ENCODE measurements at places on chromosomes 2 and 18. TPM values are rescaled to one million over a fixed set of nuclear protein-coding genes. Genes with fewer than 3 reads are reported as not detected.

TFPI gene
- 59.6 TPM for total RNA-seq

REG1B gene
- total RNA-seq, result not detected

SERPINB12 gene
- not detected for total RNA-seq

UBE2F gene
- 51.4 TPM for total RNA-seq

MARCO gene
- total RNA-seq, result not detected

PCARE gene
- total RNA-seq, result not detected

OTOS gene
- total RNA-seq, result not detected

MSTN gene
- not detected for total RNA-seq

MBP gene
- 18.0 TPM for total RNA-seq

FHOD3 gene
- 2.3 TPM for total RNA-seq

MYOM1 gene
- total RNA-seq, result 0.09 TPM

HOXD1 gene
- not detected for total RNA-seq

KLHL30 gene
- 0.37 TPM for total RNA-seq

MOGAT1 gene
- not detected for total RNA-seq

ANTXR1 gene
- total RNA-seq, result 144 TPM

SCYGR4 gene
- total RNA-seq, result not detected

GPR45 gene
- total RNA-seq, result not detected

NEU2 gene
- total RNA-seq, result not detected

VWA3B gene
- total RNA-seq, result 0.33 TPM

INSIG2 gene
- 12.0 TPM for total RNA-seq

SATB2 gene
- total RNA-seq, result 3.4 TPM

TXNDC2 gene
- total RNA-seq, result 0.16 TPM

MC4R gene
- total RNA-seq, result not detected

CMPK2 gene
- 1.3 TPM for total RNA-seq

LDAH gene
- total RNA-seq, result 18.0 TPM
